Chondrocyte (in vitro differentiated cells): ENCODE measurements at places on chromosomes 5 and 9. TPM values are rescaled to one million over a fixed set of nuclear protein-coding genes. Genes with fewer than 3 reads are reported as not detected.
A peak's percentile ranks its signal among the peaks of the same experiment; 100 is the strongest.

Gene MEIKIN
- total RNA-seq, result not detected in 3 replicates

DNA sequence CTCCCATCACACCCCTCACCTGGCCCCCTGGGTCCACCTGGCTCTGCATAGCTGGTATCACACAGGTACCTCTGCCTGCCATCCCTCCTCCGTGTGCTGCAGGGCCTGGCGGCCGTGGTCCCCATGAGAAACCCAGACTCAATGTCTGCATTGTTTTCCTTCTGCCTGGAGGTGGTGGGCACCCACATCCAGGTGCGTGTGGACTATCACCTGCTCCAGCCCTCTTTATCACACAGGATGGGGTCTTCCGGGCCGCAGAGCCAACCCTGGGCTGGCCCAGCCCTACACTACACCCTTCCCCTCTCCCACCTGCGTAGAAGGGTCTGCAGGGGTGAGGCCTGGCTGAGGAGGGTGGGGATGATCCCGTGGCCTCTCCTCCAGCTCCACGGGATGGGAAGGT lies 7.0 kb upstream of the FUT7 start:
- no peak overlapping the region for H3K4me3 ChIP-seq
- H3K27me3 ChIP-seq, result no peaks in the 10 kb centered on the region
- no peak for DNase-seq
- H3K4me1 ChIP-seq, result peaks cover 2% of the 10 kb centered on the region
- H3K27ac ChIP-seq, result no peak overlapping the region

GRCh38 chr9:77290373-77290772 lies 113.0 kb downstream of the VPS13A start:
- peaks cover 31% of the 10 kb centered on the region for H3K4me1 ChIP-seq
- no peak overlapping the region for H3K4me3 ChIP-seq
- no peaks in the 10 kb centered on the region for H3K27me3 ChIP-seq
- H3K27ac ChIP-seq, result peak overlapping the region; percentile 72
- no peak for DNase-seq
- H3K36me3 ChIP-seq, result peaks cover 21% of the 10 kb centered on the region

- H3K4me3 ChIP-seq, result no peak overlapping the region
- no peak for DNase-seq
- H3K36me3 ChIP-seq, result peaks cover 2% of the 10 kb centered on the region
- no peaks in the 10 kb centered on the region for H3K27me3 ChIP-seq
Measured at GRCh38 chr5:81657386-81657785, 93.5 kb downstream of the SSBP2 start.
